ENCODE measurements at places on chromosomes 7 and 10.

DNA sequence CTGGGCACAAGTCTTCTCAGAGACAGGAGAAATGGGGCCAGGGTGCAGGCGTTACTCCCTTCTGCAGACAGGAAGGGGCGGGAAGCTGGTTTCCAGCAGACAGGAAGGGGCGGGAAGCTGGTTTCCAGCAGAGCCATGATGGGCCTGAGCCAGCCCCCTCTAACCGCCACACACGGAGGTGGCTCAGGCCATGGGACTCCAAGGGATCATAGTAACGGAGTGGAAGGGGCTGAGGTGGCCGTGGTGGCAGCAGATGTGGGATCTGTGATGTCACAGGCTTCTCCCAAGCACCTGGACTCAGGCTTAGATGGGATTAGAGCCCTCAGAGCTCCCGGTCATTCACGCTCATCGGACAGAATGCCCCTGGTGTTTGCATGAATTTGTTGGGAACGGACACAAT lies 177.8 kb downstream of the USP6NL start:
- no peak for DNase-seq

GRCh38 chr7:87110778-87111177 lies 41.5 kb upstream of the DMTF1 start:
- no peak for DNase-seq

- no peak for DNase-seq
Measured at GRCh38 chr7:48251766-48252165, 80.5 kb downstream of the ABCA13 start.

GRCh38 chr10:70834441-70835151 lies 18.8 kb downstream of the SGPL1 start:
- DNase-seq = no peak

DNA sequence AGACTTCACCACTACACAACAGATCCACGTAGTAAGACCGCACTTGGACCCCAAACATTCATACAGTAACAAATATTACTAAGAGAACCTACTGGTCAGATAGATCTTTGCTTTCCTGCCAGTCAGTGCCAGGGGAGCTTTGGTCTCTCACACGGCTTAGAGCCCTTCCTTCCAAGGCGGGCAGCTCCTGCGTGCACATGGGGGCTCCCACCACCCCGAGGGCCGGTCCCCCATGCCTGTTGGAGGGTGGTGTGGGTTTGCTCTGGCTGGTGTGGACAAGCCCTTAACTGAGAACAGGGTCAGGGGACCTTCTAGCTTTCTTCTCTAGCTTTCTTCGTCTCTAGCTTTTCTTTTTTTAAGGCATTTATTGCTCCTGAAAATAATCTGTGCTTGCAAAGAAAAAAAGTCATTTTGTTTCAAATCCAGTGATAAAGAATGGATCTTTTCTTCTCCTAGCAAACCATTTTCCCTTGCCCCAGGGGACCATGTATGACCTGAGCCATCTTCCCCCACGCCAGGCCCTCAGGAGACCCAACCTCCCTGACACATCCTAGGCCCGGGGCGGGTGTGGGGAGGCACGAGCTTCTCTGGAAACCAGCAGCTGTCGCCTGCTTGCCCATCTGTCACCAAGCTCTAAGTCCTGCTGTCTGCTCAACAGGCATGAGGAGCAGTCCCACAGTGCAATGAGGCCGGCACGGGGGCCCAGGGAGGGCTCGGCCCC lies 591.1 kb downstream of the PTPRN2 start:
- no peak for DNase-seq

Data from fibroblast of skin of left biceps (primary cell).